Activated CD4-positive, alpha-beta T cell treated with anti-CD3 and anti-CD28 coated beads, Interleukin-2, amount 50 U/mL, for 16 hours (primary cell): ENCODE measurements at places on chromosomes 6 and 20.

DNA sequence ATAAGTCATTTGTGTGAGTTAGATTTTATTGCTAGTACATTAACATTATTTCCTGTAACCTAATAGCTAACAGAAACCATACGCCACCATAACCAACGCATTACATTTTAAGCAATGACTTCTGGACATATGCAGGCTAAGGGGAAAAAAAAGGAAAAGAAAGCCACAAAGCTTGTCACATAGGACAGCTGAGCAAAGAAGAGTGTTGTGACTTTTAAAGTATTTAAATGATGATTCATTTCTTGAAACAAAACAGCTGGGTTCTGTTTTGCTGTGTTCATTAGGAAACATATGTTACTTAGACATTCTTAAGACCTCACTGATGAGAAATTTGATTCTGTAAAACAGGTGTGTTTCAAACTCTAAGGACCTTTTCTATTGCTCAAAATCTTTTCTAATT, 171.4 kb downstream of the COL9A1 start:
- no peak for DNase-seq

DNA sequence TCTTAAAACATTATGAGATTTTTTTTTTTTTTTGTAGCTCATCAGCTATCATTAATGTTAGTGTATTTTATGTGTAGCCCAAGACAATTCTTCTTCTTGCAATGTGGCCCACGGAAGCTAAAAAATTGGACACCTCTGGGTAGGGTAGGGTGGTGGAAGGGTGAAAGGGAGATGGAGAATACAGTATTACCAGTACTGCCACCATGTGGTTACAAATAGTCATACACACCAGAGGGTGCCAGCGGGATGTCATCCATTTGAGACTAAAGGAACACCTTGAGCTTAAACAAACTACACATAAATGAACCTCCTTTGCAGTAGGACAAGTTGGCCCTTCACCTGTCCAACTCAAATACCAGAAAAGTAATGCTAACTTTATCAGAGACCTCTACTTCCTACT, 601.9 kb downstream of the HTR1B start:
- DNase-seq = no peak

DNA sequence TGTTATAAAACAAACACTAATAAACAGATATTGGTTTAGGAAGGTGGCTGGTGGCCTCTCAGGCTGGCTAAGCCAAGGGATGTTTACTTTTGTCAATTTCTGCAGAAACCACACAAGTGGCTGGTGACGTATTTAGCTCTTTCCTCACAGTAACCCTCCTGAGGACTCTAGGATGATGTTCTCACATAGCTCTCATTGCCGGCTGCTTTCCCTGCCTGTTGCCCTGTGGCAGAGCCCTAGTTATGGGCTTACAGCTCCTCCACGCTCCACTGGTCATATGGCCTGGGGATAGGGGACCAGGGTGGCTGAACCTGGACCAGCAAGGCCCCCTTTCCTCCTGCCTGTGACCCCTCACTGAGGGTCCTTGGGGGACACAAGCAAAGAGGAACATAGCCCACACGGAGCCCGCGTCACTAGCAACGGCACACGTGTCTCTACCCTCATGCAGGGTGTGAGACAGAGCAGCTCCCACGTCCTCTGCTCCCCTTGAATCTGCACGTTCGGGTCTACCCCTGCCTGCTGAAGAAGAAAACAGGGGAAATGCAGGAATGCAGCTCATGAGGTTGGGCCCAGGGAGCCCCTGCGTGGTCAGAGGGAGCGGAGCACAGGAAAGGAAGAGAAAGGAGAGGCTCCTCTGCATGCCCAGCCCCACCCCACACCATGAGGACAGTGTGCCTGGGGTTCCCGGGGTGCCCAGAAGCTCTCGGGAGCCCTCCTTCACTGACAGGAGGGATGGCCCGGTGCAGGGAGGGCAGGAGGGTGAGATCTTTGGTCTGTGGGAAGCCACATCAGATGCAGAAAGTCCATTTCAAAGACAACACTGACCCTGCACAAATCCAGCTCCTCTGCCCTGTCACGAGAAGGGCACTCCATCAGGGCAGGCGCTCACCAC, 13.9 kb downstream of the RAMACL start:
- DNase-seq = no peak

DNA sequence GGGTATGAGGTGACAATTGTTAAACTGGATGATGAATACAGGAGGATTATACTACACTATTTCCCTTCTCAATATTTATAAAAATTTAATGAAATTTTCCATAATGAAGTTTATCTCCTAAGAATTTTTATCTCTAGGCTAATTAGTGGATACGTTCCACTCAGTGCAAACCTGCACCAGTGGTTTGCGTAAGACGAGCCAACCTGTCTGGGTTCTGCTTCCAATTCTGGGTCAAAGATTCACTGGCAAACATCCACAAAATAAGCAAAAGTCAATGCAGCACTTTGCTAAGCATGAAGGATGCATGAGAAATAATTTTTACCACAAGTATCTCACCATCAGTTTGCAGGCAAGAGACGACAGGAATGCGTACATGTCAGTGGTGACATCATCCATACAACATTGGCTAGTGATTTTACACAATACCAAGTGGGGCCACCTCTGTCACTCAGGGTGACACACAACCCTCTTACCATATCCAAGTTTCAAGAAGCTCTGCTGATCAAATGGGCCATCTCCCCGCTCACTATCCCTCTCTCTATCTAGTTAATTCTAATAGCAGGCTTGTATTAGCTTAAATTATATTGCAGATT, 51.7 kb downstream of the FAM50B start:
- DNase-seq = no peak

DNA sequence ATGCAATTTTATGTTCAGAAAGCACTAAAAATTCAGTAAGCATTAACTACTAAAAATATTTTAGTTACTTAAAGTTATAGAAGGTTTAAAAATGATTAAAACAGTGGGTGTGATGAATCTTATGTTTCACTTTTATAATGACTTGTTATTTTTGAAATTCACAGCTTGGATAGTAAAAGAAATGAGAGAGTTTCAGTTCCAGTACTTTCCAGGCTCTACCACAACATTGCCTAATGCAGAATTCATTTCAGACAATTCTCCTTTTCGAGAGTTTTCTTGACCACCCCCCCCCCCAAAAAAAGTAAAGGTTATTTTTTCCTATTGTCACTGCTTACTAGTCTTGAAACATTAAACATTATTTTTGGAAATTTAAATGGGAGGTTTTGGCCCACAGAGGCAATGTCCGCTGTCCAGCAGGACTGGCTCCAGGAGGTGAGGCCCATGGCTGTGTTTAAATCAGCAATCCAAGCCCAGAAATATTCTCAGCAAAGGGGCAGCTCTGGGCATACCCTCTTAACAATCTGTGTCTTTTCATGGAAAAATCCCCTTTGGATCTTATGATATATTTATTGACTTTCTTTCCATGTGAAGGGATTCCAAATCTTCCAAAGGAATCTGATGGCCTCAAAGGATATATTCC, 519.9 kb downstream of the MAFB start:
- DNase-seq = no peak

- DNase-seq = no peak
Measured at GRCh38 chr6:71599359-71599758, 287.0 kb upstream of the RIMS1 start.

GRCh38 chr6:136895901-136896300, 26.2 kb upstream of the SLC35D3 start:
- DNase-seq = no peak

DNA sequence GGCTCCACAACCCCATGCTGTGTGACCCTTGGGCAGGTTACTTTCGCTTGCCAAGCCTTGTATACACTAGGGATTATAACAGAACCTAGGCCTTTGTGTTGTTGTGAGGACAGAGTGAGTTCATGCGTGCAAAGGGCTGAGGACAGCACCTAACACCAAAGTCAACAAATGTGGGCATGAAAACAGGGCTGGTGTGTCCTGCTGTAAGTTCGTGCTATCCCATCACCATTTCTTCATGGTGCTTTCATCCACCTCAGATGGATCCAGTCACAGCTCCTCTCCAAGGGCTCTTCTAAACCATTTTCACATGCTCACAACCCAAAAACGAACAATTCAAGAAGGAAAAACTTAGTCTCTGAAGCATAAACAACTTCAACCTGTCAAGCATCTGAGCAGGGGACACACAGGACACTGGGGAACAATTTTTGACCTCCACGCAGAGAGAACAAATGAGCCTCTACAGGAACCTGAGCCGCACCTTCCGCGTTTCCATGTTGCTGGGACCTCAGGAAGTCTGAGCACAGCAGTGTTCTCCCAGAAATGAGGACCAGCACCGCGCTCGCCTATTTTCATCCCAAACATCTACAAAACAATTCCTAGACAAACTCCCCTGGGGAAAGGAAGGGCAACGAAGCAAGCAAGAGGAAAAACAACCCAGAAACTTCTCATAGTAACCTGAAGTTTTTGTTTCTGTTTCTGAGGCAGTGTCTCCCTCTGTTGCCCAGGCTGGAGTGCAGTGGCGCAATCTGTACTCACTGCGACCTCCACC, 3.1 kb downstream of the LRP11 start:
- no peak for DNase-seq

GRCh38 chr6:1262704-1263038, 49.2 kb upstream of the FOXQ1 start:
- DNase-seq = no peak

- DNase-seq = no peak
Measured at GRCh38 chr20:53748176-53748575, 154.5 kb upstream of the ZNF217 start.

GRCh38 chr6:20921578-20921977, 387.3 kb downstream of the CDKAL1 start:
- DNase-seq = no peak

GRCh38 chr20:20199361-20200160, 147.2 kb downstream of the CFAP61 start:
- DNase-seq = no peak

DNA sequence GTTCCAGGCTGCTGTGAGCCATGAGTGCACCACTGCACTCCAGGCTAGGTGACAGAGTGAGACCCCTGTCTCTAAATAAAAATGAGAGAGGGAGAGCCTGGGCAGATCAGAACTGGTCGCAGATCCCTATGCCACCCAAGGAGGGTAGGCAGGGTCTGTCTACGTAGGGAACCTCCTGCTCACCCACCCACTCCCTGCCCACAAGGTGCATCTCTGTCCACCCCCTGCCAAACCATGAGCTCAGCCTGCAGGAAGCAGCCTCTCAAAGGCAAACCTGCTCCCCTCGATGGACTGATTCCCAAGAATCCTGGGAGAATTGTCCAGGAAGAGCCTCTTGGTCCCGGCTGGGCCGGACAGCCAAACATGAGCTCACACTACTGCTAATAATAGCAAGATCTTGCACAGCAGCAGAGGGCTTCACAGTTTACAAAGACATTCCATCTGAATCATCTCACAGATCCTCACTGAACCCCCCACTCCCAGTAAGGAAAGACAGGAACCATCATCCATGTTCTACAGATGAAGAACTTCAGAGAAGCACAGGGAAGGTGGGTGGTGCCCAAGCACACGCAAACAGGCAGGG, 27.8 kb upstream of the TLDC2 start:
- DNase-seq = no peak

GRCh38 chr20:2210646-2211552, 84.9 kb upstream of the TGM3 start:
- DNase-seq = no peak

- no peak for DNase-seq
Measured at GRCh38 chr6:32565511-32565910, 24.1 kb downstream of the HLA-DRB1 start.
